Fibroblast of mammary gland (primary cell): ENCODE measurements at places on chromosomes 4 and X.

GRCh38 chr4:126939401-126939800, 693.4 kb upstream of the INTU start:
- peak; percentile 77 for DNase-seq

DNA sequence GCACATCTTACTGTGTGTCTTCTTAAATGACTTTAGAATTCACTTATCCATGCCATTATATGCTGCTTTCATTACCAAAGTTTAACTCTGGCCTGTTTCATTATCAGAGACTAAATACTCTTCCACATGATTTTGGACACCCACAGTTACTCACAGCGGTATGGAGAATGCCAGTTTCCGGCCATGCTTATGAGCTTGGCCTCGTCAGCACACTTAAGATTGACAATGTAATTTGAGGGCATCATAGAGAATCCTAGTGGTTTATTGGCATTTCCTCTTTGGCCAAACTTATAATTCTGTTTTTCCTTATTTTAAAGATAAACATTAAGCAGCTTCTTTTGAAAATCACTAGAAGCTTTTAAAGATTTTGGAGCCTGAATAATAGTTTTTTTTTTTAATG, 104.5 kb downstream of the IRF2 start:
- no peak for DNase-seq

GRCh38 chr4:88807499-88807898, 109.9 kb upstream of the NAP1L5 start:
- no peak for DNase-seq

DNA sequence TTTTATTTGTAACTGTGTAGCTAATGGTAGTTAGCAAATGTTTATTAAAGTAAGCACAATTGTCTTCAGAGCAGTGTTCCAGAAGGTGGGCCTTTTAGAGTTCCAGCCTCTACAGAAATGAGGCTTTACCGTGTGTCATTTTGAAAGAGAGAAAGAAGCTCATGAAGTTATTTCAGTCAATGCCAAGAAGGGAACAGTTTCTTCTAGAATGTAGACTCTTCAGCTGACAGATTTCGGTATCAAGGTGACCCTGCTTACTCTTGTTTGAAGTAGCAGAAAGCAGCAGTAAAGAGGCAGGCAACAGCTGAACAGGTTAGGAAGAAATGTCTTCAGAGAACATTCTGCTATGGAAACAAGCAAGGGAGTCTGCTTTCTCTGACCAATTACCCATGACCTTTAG, 93.6 kb downstream of the TASL start:
- DNase-seq = no peak

GRCh38 chr4:8737075-8737474, 134.6 kb downstream of the HMX1 start:
- no peak for DNase-seq

GRCh38 chr4:138348055-138348454, 105.9 kb upstream of the SLC7A11 start:
- DNase-seq = peak; percentile 1

- no peak for DNase-seq
Observed at GRCh38 chr4:154294652-154295350, 196.8 kb downstream of the DCHS2 start.

DNA sequence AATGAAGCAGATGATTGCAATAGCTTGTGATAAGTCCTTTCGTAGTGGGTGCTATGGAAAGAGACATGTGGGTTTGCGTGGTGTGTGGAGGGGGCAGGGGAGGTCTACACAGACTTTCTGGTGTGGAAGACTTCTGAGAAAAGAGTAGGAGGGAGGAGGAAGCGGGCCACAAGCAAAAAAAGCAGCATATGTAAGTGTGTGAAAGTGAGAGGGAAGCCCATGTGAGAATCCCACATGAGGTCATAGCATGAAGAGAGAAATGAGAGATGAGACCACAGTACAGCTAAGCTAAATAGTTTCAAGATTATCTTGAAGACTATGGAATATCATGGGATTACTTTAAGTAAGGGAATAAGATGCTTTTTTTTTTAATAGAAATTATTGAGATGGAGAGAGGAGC, 2039.9 kb upstream of the TENM3 start:
- DNase-seq = no peak

DNA sequence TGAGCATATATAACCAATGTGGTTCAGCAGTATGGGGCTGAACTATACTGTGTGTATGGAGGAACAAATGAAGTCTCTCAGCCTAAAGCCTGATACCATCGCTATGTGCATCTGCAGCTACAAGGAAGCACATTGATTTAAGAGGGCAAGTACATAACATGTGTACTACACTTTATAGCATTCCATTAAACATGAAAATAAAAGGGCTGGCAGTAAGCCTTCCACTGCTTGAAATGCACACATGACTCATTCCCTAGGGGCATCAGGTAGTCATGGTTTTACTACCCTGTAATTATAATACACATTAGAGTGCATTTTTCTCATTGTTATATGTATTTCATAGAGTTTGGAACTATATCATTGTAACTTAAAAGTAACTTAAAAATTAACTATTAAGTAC, 51.2 kb downstream of the SMARCA1 start:
- DNase-seq = peak; percentile 61

GRCh38 chr4:140268186-140268841, 105.1 kb upstream of the SCOC start:
- no peak for DNase-seq

GRCh38 chrX:16678689-16679088, 28.7 kb downstream of the S100G start:
- no peak for DNase-seq

DNA sequence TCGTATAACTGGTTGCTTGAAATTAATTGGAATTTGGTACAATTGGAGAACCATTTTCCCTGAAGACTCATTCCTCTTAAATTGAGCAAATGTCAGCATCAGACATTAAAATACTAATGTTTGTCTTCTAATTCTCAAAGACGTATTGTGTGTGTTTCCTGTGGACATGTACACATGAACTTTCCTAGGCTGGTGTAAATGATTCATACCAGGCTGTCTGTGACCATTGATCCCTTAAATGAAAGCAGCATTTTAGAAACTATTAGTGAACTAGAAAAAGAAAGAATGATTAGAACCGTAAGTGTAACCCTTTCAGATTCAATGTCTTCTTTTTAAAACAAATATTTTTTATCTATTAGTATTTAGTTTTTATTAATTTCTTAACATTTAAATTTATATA, 332.9 kb downstream of the PPP3CA start:
- DNase-seq = no peak
